ENCODE measurements at places on chromosomes 3 and 15.

- DNase-seq: no peak
Observed at GRCh38 chr3:13018561-13019242, 54.5 kb downstream of the IQSEC1 start.

DNA sequence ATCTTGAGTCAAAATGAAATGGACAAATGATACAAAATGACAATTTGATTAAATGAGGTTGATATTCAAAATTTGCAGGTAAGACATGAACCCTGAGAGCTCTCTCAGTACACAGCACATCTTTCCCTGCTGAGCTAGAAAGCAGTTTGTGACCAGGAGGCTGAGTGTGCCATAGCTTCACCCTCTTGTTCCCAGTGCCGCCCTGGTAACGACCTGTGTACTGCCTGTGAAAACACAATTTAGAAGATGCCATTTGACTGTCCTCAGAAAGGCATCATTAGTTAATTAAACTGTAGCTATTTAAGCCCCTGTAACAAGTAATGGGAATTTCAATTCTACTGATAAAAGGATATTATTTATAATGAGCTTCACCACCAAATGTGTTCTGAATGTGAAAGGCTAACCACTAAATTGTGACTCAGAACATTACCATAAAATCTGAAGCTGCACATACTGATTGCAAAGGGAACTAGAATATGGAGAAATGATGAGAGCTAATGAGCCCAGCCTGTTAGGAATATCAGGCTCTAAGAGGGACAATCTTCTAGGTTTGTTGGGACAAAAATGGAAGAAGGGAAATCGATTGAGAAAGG lies 212.9 kb upstream of the ARPP21 start:
- DNase-seq: no peak

DNA sequence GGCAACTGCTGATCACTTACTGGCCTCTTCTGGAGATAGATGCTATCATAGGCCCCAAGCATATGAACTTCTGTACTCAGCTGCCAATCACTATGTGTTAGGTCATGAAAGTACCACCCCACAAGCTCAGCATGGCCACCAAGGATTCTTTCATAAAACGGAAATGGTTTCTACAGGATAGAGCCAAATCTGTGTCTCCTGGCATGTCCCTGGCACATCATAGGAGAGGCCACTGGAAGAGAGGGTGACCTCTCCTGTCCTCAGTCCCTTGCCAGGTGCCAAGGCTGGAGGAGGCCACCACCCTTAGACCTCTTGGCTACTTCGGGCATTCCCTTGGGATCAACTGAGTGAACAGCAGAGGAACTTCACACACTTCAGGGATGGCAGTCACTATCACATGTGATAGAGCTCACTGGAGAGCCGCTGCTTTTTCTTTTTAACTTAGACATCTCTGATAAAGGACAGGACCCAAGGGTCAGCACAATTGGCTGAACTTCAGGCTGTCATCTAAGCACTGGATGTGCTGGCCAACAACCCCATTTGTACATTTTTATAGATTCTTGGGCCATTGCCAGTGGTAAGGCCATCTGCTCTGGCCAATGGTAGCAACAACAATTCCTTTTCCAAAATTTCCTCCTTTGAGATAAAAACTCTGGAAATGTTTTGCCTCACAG lies 425.2 kb downstream of the SQOR start:
- DNase-seq: no peak

DNA sequence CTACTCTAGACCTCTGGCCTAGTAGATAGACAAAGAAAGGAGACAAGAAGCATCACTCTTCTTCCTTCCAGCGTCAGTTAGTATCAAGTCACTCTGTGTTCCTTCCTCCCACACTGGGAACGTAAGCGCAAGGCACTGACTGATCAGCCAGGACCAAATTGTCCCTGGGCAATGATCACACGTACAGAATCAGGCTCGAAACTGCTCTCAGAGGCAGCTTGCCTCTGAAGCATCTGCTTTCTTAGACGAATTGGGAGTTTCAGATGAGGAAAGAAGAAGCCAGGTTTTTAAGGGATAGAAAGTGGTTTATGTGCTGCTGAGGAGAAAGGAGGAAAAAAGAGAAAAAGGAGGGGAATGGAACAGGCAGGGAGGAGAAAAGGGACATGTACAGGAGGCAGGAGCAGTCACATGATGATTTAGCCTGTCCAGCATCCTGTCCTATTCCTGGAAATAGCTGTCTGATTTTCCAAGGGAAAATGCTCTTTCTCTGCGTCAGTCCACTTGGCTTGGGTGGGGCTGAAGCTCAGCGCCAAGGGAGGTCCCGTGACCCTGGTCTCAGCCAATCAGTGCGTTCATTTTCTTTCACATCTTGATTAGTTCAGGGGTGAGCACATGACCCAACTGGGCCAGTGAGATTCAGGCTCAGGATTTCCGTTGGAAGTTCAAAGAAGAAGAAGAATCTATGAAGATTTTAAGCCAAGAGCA lies 102.0 kb upstream of the PRICKLE2 start:
- no peak for DNase-seq

DNA sequence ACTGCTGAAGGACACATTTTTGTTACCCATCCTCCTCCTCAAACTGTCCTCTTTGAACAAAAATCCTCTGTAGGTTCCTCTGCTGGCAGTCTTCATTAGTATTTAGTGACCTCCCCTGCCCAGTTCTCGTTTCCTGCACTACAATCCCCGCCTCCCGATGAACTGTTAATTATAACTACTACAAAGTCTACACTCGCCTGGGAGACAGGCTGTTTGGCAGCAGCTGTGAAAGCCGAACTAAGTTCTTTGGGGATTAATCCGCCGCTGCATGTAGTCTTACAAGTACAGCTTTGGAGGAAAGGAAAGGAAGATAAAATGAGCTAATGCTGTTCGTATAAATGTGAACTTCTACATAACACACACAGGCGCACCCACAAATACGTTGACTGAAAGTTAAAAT lies 160.0 kb upstream of the WNT5A start:
- DNase-seq: no peak

GRCh38 chr3:194322678-194323211 lies 28.4 kb downstream of the CPN2 start:
- DNase-seq: peak; percentile 58

GRCh38 chr3:171966533-171967136 lies 72.7 kb upstream of the FNDC3B start:
- DNase-seq: no peak

DNA sequence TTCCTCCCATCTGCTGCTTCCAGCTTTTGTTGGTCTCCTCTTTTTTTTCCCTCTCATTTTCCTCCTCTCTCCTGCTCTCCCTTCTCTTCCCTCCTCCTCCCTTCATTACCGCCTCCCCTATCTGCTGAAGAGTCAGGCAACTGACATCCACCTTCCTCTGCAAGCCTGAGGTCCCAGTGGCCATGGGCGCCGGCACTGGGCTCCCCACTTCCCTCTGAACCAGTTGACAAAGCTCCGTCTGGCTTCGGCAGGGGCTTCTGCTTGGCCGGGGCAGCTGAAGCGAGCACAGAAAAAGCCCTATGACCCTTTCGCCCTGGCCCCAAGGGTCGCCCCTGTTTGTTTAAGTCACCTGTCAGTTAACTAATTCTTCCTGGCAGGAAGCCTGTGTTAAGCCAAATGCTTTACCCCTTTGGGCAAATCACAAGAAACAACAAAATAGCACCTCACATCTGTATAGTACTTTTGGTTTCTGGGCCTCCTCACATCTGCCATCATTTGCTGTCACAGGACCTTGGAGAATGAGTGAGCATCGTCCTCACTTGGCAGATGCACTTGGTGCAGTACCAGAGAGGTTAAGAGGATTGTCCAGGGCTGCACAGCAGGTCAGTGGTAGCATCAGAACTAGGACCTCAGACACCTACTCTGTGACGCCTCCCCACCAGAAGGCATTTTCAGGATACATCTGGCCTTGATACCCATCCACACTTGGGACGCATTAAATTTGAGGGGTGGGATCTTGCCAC lies 27.7 kb downstream of the ITGA11 start:
- no peak for DNase-seq

DNA sequence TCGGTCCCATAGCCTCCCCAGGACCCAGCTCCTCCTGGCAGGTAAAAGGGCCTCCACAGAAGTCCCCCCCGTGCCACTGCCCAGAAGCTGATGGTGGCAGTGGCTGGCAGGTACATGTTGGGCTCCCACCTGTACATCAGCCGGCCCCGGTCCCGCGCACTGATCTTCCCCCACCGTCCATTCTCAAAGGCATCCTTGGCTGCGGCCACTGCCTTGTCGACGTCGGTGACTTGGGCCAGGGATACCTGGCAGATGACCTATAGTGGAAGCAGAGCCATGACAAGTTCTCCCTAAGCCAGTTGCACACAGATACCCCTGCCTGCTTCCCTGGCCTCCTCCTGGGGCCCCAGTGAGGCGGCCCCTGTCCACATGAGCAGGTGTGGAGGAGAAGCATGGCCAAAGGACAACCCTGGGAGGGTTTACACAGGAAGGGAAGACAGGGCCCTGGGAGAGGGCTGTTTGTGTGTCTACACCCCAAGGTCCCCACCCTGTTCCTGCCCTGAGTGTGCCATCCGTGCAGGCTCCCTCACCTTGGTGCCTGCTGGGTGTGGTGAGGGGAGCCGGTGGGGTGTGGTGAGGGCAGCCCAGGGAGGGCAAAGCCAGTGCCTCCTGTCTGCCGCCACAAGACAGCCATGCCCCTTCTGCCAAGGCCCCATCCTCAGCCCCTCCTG lies 44.8 kb downstream of the ALDH1L1 start:
- DNase-seq: no peak

GRCh38 chr3:55795746-55796145 lies 308.6 kb upstream of the WNT5A start:
- DNase-seq: no peak

DNA sequence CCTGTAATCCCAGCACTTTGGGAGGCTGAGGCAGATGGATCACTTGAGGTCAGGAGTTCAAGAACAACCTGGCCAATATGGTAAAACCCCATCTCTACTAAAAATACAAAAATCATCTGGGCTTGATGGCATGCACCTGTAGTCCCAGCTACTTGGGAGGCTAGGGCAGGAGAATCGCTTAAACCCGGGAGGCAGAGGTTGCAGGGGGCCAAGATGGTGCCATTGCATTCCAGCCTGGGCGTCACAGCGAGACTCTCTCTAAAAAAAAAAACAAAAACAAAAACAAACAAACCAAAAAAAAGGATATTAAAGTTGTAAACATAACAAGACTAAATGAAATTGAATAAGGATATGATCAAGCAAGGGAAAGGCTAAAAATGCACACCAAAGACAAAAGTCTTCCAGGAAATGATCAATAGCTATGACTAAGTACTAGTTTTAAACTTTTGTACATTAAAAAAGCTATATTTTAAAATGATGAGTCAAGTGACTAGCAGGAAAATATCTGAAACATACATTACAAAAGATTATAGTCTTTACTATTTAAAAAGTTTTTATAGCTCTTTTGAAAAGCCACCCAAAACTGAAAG lies 28.6 kb downstream of the KLHL6 start:
- DNase-seq: no peak

- no peak for DNase-seq
Observed at GRCh38 chr3:110598847-110599490, 472.6 kb upstream of the NECTIN3 start.

DNA sequence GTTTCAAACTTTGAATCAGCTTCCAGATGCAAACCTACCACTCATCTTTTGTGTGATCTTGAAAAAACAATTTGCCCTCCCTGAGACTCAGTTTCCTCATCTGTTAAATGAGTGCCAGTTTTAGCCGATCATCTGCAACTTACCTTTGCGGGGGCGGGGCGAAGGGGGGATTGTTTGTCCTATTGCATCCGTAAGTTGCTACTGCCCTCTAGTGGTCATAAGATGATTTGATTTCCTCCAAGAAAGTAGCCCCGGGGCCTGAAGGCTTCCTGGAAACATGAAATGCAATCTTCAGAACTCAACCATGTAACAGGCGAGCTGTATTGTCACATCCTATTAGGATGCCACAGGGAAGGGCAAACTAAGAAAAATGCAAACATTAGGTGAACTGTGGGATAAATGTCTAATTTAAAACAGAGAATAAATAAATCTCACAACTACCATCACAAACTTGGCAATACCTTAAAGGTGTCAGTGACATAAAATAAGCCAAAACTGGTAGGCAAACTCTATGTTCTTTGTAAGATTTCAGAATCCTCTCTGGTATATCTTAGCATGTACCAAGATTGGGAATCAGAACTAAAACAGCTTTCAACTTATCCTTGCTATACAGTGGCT lies 63.5 kb upstream of the CLDN18 start:
- DNase-seq: peak; percentile 54

GRCh38 chr3:98594628-98595324 lies 1.4 kb upstream of the CPOX start:
- DNase-seq: peak; percentile 44

GRCh38 chr3:11152301-11152700 lies 2.0 kb upstream of the HRH1 start:
- DNase-seq: no peak

DNA sequence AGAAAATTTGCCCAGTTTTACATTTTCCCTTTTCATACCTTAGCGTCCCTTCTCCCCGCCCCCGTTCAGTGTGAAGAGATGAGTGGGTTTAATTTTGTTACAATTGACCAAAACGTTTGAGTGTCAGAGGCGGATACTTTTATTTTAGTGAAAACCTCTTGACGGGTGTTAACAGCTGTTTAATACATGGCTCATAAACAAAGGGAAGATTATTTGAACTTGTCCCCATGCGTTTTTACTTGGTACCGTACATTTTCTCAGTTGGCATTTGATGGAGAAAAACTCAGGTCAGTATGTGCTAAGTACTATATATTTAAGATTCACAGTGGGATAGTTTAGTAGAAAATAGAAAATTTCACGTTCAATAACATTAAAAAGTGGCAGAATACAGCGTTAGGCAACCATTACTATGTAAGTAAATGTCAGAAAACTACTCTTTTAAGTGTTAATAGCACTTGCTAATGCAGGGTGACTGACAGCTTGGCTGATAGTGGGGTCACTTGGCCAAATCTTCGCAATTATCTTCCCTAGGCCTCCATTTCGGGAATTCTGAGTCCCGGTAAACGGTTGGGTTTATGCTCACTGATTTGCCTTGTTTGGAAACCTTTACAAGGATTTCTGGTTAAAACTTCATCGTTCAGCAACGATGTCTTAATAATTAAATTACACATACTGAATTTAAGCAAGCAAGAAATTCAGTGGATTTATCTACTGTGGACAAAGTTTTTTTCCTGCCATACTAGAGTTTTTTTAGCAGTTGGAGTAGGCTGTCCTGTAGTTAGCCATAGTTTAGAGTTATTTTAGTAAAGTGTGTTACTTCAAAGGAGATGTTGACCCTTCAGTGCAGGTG lies 4.8 kb downstream of the CHD2 start:
- no peak for DNase-seq

DNA sequence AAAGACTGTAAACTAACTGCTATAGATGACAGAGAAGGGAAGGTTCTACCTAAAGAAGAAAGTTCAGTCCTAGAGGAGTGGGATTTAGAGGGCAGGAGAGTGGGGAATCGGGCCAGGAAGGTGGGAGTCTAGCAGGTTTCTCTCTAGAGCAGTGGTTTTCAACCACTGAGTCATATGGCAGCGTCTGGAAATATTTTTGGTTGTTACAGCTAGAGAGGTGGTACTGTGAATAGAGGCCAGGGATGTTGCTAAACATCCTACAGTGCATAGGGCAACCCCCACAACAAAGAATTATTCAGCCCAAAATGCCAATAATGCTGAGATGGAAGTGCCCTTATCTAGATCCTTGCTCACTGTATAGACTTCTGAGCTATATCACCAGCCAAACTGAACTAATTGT lies 28.7 kb downstream of the ATP1B3 start:
- DNase-seq: no peak

GRCh38 chr3:128878011-128878457 lies 1.4 kb upstream of the ACAD9 start:
- no peak for DNase-seq

GRCh38 chr15:84950570-84951111 lies 31.0 kb upstream of the PDE8A start:
- no peak for DNase-seq

- DNase-seq: no peak
Observed at GRCh38 chr15:47717036-47717612, at the start of gene SEMA6D. SEMA6D (plus strand) TSS chr15:47717505; CDS start chr15:47759799, 42,294 bp downstream.
